ENCODE measurements at places on chromosomes 12 and 14.

- no peak for DNase-seq
Observed at GRCh38 chr14:96723946-96724345, 73.2 kb upstream of the VRK1 start.

- no peak for DNase-seq
Observed at GRCh38 chr14:94685681-94686485, 73.7 kb downstream of the SERPINA3 start.

DNA sequence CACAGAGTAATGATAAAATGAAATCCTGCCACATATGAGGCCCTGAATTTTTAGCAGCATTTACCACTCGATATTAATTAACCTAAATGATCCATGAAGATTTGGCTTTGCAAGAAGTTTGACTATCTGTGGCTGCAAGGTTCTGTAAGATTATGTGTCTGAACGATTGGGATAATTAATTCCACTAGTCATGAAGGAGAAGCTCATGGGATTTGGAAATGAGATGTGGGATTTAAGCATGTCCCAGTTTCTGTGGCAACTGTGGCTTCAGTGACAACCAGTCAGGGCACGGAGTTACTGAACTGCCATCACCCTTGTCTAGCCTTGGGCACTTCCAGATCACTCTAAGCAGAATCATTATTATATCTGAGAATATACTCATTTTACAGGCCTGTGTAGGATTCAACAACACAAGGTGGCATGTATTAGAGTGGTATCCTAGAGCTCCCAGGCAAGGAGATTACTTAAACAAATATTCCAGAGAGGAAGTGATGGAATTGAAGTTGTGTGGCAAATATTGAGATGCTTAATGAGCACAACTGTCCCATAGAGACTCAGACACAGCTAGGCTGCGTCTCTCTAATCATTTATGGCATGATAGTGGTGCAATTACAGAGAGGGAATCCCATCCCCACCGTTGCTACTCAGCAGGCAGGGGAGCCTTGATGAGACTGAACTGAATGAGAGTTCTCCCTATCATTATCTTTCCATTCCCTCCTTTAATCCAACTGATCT is 205.0 kb upstream of the KRR1 start:
- no peak for DNase-seq

DNA sequence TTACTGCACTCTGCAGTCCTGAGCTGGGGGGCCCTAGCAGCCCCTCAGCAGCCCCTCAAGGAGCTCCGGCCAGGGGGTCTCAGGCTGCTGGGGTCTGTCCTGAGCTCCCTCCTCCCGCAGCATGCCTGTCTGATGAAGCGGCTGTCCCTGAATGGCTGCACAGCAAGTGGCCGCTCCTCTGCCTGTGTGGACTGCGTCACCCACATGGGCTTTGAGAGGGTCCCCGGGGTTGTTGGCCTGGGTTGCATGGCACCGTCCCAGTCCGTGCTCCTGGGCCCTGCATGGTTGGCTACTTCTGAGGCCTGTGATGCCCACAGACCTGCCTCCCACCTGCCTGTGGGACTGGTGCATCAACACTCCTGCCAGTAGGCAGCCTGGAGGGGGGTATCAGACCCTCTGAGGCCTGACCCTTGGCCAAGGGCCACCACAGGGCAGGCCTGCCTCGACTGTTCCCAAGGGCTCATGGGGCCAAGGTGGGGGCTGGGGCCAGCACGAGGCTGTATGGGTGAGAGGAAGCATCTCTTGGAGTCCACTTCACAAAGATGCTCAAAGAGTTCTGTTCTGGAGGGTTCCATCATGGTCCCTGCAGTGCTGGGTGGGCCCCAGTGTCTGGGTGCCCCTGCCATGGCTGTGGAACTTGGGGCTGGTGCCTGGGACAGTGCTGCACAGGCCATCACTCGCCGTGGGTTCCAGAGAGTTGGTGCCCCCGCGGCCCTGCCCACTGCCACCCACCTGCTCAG is 12.2 kb downstream of the CEP170B start:
- DNase-seq, result no peak

- no peak for DNase-seq
Observed at GRCh38 chr14:74505831-74506230, 12.3 kb downstream of the ISCA2 start.

- no peak for DNase-seq
Observed at GRCh38 chr12:119705182-119705581, 37.2 kb downstream of the PRKAB1 start.

GRCh38 chr12:23108957-23109356 is 484.0 kb downstream of the ETNK1 start:
- no peak for DNase-seq
